ENCODE measurements at places on chromosomes 12 and 14.

DNA sequence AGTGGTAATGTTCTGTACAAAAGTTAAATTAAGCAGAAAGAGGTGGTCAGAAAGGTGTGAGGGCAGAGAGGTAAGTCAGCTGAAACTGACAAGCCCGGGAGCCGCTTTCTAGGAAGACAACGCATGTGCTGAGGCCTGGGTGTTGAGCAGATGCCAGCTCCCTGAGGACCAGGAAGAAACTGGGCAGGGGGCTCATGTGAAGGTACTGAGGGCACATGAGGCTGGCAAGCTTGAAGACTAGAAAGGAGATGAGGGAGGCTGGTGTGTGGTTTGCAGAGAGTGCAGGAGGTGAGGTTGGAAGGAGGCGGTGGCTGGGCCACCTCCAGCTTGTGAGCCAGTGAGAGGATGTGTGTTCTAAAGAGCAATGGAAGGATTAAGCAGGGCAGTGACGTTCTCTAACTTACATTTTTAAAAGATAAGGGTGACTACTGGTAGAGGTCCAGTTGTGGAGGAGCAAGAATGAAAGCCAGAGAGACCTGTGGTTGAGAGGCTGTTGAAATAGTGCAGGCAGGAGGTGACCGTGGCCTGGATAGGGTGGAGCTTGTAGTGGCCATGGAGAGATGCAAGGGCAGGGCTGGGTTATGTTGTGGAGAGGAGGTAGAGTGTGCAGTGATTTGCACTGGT is 29.1 kb downstream of the ZNF664 start:
- DNase-seq: no peak

- no peak for DNase-seq
Measured at GRCh38 chr12:94623161-94623920, 27.0 kb downstream of the TMCC3 start.

DNA sequence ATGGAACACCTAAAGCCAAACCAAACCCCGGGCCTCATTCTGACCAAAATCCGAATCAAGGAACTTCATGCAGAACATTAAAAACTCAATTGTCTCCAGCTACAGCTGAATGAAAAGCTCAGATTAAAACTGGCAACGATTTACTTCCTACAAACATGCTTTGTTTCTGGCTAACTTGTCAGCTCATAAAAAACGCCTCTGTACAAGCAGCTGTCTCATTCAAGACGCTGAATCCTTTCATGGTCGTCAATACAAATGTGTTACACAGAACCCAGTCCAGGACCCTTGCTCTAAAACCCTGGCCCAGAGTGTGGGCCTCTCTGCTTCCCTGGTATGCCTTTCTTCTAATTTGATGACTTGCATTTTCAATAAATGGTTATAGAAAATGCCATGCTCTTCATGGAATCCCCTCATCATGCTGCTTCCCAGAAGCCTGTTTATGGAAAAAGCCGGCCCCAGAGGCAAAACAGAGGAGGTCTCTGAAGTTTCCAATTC is 183.1 kb downstream of the PHLDA1 start:
- DNase-seq: peak; percentile 61

- no peak for DNase-seq
Measured at GRCh38 chr12:50715174-50715573, 48.7 kb upstream of the ATF1 start.

- no peak for DNase-seq
Measured at GRCh38 chr12:45994736-45995135, 4.4 kb upstream of the SCAF11 start.

DNA sequence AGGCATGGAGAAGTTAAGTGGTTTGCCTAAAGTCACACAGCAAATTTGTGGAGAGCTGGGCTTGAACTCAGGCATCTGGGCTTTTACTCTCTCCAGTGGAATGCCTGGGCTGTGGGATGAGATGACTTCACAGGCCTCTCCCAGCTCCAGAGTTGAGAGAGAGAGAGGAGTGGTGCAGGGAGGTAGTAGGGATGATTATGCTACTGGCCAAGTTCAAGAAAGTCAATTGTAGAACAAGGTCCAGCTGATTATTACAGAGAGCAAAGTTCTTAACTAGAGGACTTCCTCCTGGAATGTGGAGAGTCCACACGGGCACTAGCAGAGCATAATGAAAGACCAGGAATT is 769 bp upstream of the EMP1 start:
- peak; percentile 46 for DNase-seq

GRCh38 chr12:14612250-14612649 is 44.6 kb upstream of the PLBD1 start:
- DNase-seq: no peak

DNA sequence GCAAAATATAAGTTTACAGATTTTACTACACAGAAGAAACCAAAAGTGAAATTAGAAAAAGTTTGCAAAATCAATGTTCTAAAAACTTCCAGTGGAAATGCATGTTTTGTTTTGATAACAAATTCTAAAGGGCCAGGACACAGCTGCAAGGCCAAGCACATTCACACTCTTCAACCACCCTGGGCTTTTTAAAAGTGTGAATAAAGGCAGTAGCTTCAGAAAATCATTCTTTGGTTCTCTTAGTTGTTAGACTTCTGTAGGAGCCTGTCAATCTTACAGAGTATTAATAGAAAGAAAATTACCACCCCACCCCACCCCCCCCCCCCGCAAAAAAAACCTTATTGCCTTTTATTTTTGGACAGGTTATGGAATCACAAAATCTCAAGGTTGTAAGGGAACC is 105.2 kb upstream of the EGLN3 start:
- no peak for DNase-seq

- DNase-seq: no peak
Measured at GRCh38 chr12:56520506-56520905, 1.1 kb upstream of the RBMS2 start.

DNA sequence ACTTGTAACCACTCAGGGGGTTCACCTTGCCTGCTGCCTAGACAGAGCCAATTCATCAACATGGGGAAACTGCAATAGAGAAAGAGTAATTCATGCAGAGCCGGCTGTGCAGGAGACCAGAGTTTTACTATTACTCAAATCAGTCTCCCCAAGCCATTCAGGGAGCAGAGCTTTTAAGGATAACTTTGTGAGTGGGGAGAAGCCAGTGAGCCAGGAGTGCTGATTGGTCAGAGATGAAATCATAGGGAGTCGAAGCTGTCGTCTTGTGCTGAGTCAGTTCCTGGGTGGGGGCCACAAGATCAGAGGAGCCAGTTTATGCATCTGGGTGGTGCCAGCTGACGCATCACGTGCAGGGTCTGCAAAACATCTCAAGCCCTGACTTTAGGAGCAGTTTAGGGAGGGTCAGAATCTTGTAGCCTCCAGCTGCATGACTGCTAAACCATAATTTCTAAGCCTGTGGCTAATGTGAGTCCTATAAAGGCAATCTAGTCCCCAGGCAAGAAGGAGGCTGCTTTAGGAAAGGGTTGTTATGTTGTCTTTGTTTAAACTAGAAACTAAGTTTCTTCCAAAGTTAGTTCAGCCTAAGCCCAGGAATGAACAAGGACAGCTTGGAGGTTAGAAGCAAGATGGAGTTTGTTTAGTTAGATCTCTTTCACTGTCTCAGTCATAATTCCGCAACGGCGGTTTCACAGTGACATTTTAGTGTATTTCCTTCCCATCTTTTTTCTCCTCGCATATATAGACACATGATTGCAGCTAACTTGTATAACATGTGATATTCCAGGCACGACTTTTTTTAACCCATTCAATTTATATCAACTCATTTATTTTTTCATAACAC is 68.9 kb upstream of the NCOR2 start:
- no peak for DNase-seq

Measured in hindlimb muscle (tissue), 1 donor.